ENCODE measurements at places on chromosomes 11 and 22.

DNA sequence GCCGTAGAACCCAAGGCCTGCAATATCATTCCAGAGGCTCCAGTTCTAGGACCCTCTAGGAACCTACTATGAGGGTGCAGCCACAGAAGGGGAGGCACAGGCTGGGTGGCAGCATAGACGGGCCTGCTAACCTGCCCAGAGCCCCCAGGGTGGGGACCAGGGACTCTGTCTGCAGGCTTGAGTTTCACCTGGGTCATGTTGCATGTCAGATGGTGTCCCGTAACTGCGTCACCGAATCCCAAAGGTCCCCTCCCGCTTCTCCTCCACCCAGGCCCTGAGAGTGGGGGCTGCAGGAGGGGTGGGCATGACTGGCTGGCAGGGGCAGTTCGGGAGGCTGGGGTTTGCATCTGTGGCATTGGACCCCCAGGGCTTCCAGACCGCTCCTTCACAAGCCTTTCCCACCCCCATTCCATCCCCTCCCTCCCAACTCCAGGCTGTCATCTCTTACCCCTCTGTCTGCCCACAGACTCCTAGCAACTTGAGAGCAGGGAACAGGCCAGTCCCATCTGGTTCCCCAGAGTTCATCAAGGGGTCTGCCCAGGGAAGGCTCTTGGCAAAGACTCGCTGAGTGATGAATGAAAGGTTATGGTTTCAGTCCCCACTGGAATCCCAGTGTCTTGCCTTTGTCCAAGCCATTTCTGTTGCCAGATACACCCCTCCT, 16.3 kb downstream of the MYO7A start:
- no peak for DNase-seq

DNA sequence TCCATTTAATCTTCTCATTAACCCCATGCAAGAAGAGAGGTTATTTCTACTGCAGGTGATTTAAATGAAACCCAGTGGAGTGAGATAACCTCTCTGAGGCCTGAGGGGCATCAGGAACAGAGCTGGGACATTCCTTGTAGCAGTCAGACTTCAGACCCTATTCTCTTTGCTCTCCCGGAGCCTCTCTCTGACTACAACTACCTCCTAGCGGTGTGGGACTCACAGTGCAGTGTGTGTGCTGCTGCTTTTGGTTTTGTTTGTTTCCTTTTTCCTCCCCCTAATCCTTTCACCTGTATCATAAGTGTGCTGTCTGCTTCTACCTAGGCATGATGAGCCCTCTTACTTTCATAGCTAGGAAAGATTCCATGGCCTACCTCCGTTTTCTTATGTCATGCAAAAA, 769.6 kb downstream of the NTM start:
- DNase-seq, result no peak

- no peak for DNase-seq
Observed at GRCh38 chr11:44269369-44270351, 40.3 kb downstream of the ALX4 start.

- DNase-seq, result no peak
Observed at GRCh38 chr11:104124979-104125378, 39.0 kb downstream of the PDGFD start.

- DNase-seq, result no peak
Observed at GRCh38 chr22:45896153-45896951, 80.6 kb downstream of the WNT7B start.

DNA sequence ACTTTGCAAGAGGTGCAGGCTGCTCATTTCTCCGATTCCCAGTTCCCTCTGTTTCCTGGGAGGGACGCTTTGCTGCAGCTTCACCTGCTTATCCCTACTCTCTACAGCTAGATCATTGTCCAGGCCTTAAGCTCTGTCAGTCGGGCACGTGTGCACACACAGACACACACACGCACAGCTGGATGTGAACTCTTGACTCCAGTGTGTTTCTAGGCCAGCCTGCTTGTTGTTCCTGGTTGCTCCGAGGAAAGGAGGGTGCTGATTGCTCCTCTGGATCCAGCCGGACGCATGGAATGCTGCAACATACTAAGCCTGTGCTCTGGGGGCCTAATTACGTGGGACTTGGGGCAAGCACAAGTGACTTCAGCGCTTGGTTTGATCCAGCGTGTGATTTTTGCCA, 19.7 kb downstream of the ZNRF3 start:
- DNase-seq, result no peak
